ENCODE measurements at places on chromosomes 6 and 20.

DNA sequence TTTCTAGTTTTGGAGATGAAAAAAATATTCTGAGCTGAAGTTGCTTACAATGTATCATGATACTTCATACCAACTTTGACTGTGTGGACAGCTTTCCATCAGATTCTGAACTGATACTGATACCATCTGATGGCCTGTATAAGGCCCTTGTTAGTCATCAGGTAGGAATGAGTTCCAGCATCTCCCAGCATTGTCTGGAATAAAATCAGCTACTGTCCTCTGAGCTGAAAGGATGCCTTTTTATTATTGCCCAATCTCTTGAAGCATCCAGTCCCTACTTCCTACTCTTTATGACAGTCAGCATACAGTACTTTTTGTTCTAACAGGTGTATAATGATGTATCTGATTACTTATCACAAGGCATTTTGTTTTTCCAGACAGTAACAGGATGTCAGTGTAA, 70.6 kb upstream of the EYA4 start:
- DNase-seq, result no peak

GRCh38 chr20:47066484-47067270, 172.0 kb downstream of the EYA2 start:
- no peak for DNase-seq

DNA sequence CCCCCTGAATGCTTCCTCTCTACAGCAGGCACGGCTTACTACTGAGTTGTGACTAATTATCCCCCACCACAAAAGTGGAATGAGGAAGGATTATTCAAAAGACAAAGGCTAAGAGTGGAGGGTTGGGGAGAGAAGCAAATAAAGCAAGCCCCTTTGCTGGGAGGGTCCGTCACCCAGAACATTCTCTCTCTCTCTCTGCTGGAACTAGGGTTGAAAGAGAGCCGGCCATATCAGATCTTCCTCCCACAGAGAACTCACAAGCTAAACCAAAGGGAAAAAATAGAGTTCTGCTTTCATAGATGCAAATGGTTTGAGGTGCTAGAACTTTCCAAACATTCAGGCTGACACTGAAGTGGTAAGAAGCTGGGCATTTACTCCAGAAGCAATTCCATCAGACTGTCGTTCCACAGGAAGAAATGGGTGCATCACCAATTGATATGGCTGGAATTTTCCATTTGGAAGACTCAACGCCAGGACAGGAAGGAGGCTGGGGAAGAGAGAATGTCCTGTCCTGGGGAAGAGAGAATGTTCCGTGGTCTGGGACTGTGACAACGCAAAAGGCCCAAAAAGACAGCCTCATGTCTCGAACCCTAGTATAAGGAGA, 7.9 kb downstream of the ZMYND8 start:
- no peak for DNase-seq

- DNase-seq, result no peak
These were observed 19.8 kb upstream of the ENPP1 start for GRCh38 chr6:131787766-131788712.

DNA sequence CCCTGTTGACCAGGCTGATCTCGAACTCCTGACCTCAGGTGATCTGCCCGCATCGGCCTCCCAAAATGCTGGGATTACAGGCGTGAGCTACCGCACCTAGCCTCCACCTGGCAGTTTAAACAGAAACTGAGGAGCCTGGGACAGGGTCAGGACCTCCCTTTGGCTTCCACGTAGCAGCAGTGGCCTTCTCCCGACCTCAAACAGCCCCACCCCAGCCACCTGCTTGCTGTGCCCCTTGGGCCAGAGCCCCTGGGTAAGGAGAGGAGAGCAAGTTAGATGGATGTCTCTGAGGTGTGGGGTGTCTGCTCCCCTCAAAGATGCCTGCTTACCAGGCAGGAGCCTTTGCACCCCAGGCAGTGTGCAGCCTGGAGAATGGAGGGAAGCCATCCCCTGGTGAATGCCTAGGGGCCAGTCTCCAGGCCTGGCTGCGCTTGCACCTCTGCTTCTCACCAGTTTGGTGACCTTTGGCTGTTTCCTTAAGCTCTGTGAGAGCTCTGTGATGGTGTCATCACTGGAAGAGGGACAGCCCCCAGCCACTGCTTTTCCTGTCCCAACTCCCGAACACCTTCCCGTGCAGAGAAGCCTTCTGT, 42.1 kb upstream of the MDFI start:
- no peak for DNase-seq

DNA sequence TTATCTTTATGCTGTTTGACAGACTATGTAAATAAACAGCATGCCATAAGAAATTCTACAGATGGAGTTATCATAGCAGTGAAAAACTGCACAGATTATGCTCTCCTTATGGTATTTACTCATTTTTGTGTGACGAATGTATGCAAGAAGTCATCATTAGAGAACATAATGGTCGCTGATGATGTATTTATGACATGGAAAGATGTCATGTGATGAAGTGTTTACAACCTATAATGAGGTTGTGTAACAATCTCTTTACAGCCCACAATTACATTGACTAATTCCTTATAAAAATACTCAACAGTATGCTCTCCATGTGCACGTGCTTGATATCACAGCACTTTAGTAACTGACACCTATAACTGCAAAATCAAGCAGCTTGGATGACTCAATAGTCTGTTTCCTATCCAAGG, 192.4 kb downstream of the BMP2 start:
- DNase-seq, result no peak

DNA sequence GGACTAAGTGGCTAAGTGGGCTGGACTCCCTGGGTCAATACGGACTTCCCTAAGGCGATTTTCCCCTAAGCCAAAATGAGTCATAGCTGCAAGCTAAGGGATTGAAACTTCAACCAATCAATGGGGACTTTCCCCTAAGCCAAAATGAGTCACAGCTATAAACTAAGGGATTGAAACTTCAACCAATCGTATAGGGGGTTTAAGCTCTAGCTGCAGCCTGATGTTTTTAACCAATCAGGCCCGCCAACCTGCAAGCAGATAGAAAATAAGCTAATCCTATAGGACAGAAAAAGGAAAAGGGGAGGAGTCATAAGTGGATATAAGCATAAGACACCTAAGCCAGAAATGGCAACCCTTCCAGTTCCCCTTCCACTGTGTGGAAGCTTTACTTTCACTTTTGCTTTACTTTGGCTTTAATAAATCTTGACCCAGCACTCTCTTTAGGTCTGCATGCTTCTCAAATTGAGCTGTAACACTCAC, 655.0 kb upstream of the HS3ST5 start:
- no peak for DNase-seq

DNA sequence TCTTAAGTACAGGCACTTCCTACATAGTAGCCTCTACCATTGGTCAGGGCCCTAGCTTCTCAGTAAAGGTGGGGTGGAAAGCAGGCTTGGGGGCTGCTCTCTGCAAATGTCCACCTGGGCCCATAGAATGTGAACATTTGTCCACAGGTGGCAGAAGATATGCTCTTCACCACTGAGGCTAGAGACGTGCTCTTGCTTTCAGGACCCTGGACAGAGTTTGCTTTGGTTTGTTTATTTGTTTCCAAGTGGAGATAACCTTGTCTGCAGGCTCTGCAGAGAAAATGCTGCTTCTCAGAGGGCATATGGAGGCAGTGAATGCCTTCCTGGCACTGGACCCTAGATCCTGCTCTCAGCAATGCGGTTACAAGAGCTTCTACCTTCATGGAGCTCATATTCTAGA, 129.0 kb downstream of the F13A1 start:
- DNase-seq, result no peak

- no peak for DNase-seq
These were observed 73.2 kb downstream of the ROS1 start for GRCh38 chr6:117352466-117353081.

DNA sequence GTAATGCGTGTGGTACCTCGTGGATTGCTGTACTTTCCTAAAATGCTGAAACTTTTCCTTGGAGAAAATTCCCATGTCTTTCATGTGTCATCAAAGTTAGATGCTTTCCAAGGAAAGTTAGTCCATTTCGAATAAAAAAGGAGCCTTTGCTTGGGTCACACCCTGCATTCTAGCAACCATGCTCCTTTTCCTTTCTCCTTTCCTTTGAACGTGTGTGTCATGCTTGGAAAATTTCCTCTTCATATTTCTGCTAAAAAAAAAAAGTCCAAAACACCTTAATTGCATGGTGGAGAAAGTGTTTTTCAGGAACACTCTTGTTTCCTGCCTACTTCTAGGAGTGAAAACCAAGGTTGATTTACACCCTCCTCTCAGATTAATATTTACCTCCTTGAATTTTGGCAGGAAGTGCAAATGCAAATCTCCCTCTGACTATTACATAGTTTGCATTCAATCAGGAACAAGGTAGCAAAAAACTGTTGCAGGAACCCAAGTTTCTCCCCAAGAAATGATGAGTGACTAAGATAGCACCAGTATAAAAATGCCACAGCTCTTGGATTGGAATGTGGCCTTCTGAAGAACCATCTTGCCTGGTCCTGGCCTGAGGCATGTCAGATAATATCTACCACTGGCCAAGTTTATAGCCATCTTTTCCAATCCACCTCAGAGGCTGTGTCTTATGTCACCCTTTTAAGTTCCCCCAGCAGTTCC, 590.6 kb downstream of the QKI start:
- DNase-seq, result no peak

DNA sequence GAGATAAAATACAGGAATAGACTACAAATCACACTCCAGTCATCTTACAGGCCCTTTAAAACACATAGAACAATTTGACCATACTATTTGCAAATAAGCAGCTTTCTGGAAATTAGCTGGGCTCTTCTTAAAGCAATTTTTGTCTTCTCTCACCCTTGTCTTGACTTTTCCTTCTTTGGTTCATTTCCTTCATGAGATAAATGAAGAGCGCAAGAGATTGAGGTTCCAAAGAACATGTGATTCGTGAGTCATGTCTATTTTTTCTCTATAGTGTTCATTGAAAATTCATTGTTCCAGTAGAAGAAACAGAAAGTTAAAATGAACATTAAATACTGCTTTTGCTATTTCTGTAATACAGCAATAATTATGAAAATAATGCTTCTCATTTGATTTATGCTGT, 33.9 kb downstream of the PRDM1 start:
- DNase-seq, result no peak

DNA sequence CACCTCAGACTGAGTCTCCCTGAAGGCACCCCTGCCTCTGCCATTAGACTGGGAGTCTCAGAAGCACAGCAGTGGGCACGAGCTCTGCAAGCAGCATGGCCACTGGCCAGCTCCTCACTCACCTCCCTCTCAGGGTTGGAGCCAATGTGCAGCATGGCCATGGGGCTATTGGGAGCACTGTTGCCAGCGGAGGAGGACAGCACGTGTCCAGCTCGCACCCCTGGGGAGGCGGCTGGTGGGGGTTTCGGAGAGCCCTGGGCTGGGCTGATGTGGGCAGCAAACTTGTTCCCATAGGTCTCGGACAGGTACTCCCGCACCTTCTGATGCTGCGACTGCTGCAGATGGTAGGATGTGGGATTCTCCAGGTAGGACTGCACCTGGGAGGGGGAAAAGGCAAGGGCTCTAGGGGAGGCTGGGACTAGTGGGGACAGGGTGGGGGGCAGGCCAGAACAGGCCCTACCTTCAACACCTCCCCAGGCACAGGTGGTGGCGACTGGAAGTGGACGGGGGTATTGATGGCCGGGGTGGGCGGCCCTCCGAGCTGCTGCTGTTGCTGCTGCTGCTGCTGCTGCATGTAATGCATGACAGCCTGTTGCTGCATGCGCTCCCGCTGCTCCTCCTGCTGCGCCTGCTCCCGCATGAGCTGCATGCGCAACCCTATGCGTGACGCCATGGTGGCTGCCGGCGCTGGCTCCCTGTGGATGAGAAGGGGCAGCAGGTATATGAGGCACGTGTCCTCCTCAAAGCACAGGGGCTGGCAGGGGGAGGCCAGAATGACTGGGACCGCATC, 44.7 kb downstream of the TFEB start:
- no peak for DNase-seq

GRCh38 chr6:24719125-24719971, at the start of gene C6orf62:
Gene C6orf62, minus strand, starts transcription at chr6:24719154. Its CDS starts 486 bp downstream, at chr6:24718668.
- DNase-seq, result no peak

DNA sequence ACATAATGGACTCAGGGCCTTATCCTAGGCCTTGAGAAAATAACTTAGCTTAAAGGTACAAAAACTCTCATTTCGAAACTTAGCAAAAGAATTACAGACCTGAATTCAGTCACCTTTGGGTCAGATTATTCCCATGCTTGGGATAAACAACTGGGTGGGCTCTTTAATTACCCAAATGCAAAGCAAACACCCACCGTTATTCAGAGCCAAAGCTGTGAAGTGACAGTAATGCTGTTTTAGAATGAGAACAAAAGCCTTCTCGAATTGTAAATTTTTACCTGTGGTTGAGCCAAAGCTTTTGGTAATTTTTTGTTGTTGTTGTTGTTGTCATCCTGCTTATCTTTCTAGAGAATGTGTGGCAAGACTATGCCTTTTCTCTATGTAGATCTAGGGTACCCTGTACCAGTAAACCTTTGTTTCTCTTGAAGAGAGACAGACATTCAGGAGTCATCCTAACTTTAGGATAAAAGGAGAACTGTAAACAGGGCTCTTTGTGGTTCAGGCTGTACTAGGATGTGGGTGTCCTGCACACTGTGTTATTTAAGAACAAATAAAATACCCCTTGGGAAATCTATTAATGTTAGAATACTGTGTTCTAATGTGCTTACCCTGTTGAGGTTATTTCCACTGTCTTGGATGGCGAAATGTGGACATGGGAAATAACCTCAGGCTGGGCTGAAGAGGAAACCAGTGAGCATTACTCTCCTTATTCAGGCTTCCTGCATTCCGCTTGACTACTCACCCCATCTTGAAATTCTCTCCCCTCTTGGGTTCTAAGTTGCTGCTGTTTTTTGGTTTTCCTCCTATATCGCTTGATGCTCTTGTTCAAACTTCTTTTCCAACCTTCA, 480.7 kb downstream of the CD83 start:
- no peak for DNase-seq

- peak; percentile 60 for DNase-seq
These were observed 128.7 kb downstream of the NFATC2 start for GRCh38 chr20:51413857-51414256.

DNA sequence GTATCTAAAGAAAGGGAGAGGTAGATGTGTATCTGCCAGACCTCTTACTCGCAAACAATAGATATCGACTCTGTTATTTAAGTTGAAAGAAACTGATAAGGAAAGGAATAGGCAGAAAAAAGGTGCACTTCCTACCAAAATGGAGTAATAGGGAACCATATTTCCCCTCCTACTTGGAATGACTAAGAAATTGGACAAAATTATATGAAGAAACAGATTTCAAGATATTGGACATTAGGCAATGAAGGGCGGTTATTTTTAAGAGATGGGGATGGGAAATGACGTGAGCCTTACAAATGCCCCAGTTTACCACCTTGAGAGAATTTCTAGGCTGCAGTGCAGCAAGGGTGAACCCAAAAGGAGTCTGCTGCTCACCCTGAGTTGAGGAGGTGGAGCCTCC, 108.9 kb downstream of the ADTRP start:
- no peak for DNase-seq

DNA sequence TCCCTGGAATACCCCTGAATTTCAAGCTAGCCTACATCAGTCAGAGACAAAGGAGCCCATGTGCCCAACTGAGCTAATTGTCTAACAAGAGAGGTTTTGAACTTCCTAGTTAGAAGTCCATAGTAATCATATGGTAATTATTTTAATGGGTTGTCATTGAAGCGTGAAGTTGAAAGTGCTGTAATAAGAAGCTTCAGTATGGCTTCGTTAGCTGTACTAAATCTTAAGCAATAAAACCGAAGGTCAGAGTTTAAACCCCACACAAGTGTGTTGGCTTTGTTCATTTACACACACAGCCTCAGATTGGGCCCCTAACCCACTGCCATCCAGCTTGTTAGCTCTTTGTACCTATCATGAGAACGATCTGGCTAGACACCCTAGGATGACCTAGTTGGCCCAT, 195.6 kb upstream of the RIN2 start:
- DNase-seq, result no peak
